SJCRH30 (cell line): ENCODE measurements at places on chromosomes 5 and 9. TPM values are rescaled to one million over a fixed set of nuclear protein-coding genes. Genes with fewer than 3 reads are reported as not detected.

GRCh38 chr5:11777096-11777495 lies 127.2 kb downstream of the CTNND2 start:
- no peaks in the 10 kb centered on the region for H3K27me3 ChIP-seq
- H3K4me1 ChIP-seq, result peaks cover 4% of the 10 kb centered on the region; the same call in 1 of the 2 replicates
- DNase-seq, result no peak
- no peak overlapping the region for H3K4me3 ChIP-seq
- H3K36me3 ChIP-seq, result no peaks in the 10 kb centered on the region
- H3K27ac ChIP-seq, result no peak overlapping the region

DNA sequence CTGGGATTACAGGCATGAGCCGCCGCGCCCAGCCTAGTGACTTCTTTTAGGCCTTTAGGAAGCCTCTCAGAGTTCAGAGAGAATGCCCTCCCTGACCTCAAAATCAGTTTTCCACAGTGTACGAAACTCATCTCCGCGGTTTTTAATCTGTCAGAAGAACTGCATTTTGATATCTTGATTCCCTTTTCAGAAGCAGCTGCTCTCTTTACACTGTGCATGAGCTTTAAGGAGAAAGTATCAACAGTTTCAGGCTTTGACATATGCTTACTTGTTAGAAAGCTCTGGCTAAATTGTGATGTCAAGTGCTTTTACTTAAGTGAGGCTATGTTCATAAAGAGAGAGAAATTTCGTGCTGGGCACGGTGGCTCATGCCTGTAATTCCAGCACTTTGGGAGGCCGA lies 74.6 kb downstream of the USP20 start:
- DNase-seq, result no peak
- H3K27ac ChIP-seq, result no peak overlapping the region
- H3K27me3 ChIP-seq, result no peaks in the 10 kb centered on the region
- no peak overlapping the region for H3K4me3 ChIP-seq

DNA sequence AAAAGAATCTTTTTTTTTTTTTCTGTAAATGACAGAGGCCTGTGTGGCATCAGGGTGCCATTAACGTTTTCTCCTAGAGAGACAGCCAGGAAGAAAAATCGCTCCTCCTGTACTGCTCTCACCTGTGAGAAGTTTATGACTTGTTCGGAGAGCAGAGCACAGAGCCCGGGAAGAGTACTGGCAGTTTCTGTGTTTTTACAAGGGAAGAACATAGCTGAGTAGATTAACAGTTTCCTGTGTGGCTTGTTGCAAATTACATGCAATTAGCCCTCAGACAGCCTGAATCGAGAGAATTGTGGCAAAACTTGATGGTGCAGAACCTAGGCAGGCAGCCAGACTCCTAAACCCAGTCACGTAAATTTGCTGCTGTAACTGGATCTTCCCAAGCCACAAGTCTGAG lies 32.1 kb downstream of the PRKACG start:
- H3K27me3 ChIP-seq, result no peaks in the 10 kb centered on the region
- no peaks in the 10 kb centered on the region for H3K4me1 ChIP-seq
- H3K4me3 ChIP-seq, result no peak overlapping the region
- DNase-seq, result no peak
- no peak overlapping the region for H3K27ac ChIP-seq
- H3K36me3 ChIP-seq, result no peaks in the 10 kb centered on the region

DNA sequence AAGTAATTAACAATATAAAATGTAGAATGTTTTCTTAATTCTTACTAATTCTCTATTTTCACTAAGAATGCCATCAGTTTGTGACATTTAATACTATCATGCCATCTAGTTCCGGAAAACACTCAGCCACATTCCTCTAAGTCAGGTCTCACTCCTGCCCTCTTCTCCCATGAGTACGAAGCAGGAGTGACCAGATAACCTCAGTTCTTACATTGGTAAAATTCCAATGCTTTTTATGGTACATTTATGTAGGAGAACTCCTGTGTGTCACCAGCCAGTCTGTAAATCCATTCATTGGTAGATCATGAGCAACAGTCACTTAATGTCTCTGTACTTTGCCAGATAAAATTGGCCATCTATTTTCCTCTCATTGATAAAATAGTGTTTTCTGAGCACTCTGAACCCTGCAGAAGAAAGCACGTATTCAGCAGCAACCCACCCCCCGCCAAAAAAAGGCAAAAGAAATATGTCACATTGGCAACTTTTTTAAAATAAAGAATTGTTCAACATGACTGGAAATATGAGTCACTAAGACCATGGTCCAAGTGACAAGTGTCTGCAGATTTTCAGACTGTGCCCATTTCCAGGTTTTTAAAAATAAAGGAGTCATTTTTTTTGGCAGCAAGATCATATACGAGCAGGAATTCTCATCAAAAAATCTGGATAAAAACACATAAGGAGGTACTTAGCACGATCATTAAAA lies 11.8 kb downstream of the GLIS3 start:
- H3K27me3 ChIP-seq, result no peaks in the 10 kb centered on the region
- DNase-seq, result no peak
- peaks cover 6% of the 10 kb centered on the region for H3K4me1 ChIP-seq

GRCh38 chr5:78756858-78757257 lies 108.3 kb upstream of the LHFPL2 start:
- H3K27ac ChIP-seq, result no peak overlapping the region
- no peaks in the 10 kb centered on the region for H3K27me3 ChIP-seq
- no peak for DNase-seq
- H3K4me1 ChIP-seq, result peaks cover 34% of the 10 kb centered on the region

GRCh38 chr5:87099968-87100367 lies 167.7 kb upstream of the RASA1 start:
- no peak overlapping the region for H3K4me3 ChIP-seq
- H3K27me3 ChIP-seq, result no peaks in the 10 kb centered on the region
- no peaks in the 10 kb centered on the region for H3K36me3 ChIP-seq
- H3K27ac ChIP-seq, result no peak overlapping the region
- no peaks in the 10 kb centered on the region for H3K4me1 ChIP-seq

DNA sequence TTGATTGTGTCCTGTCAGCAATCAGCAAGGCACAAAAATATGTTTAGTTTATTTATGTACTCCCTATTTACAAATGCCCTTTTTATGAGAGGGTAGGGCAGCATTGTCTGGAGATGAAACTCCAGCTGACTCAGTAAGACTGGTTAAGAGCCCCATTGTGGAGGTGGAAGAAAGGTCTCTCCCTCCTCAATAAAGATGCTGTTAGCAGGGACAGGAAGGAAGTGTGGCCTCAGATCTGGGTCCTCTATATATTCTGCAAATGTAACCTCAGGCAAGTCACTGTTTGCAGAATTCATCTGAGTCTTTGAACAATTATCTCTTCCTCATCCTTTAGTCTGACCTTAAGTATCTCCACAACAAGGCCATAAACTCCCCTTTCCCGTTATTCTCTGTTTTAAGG lies 48.3 kb upstream of the TRAF1 start:
- no peaks in the 10 kb centered on the region for H3K36me3 ChIP-seq
- peaks cover 28% of the 10 kb centered on the region for H3K4me1 ChIP-seq
- H3K4me3 ChIP-seq, result no peak overlapping the region
- DNase-seq, result no peak
- no peak overlapping the region for H3K27ac ChIP-seq

DNA sequence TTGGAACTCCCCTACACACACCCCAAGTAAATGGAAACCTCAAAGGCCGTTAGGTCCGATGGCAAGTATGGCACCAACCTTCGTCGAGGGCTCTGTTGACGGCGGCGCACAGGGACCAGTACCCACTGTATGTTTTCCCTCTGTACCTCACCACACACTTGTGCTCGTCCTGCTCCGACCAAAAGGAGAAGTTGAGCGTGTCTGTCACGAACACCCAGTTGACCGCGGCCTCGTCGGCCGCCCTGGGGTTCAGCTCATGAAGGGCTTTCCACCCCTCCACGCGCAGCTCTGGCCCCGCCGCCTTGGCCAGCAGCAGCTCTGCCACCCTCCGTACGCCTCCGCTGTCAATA lies 24.0 kb downstream of the HNRNPK start:
- peak overlapping the region; percentile 60 for H3K27ac ChIP-seq
- H3K27me3 ChIP-seq, result no peaks in the 10 kb centered on the region; the same call in 1 of the 2 replicates
- no peaks in the 10 kb centered on the region for H3K36me3 ChIP-seq
- peak overlapping the region; percentile 61 for H3K4me3 ChIP-seq

DNA sequence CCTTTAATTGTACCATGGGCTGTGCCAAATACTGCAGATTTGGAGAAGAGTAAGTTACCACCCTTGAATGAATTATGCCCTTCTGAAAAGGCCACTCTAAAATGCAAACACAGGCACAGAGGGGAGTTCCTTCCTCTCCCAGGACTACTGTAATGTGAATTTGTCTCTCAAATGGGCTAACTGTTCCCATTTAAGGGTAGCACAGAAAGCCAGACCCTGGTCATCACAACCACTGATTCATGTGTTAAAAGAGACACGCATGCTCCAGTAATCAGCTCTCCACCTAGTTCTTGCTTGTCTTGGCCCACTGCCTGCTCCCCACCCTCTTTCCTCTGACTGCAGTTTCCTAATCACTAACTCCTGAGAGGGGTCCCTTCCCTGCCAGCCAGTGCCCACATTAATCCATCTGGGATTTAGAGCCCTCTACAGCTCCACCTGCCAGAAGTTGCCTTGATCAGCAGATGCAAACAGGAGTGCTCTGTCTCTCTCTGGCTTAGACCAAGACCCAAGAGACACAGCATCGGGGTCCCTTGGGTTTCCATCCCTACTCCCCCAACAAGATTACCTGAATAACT lies 382.4 kb downstream of the TMEM167A start:
- peak; percentile 30 for DNase-seq
- H3K4me3 ChIP-seq, result no peak overlapping the region
- H3K4me1 ChIP-seq, result peaks cover 1% of the 10 kb centered on the region; the same call in 1 of the 2 replicates
- no peaks in the 10 kb centered on the region for H3K27me3 ChIP-seq
- H3K27ac ChIP-seq, result no peak overlapping the region

GRCh38 chr9:128242124-128242523 lies 33.7 kb downstream of the GOLGA2 start:
- DNase-seq, result no peak
- H3K4me1 ChIP-seq, result peaks cover 26% of the 10 kb centered on the region
- no peak overlapping the region for H3K4me3 ChIP-seq

GRCh38 chr9:127165116-127165515 lies 42.7 kb upstream of the ANGPTL2 start:
- peaks cover 13% of the 10 kb centered on the region for H3K4me1 ChIP-seq
- no peaks in the 10 kb centered on the region for H3K36me3 ChIP-seq
- no peak overlapping the region for H3K27ac ChIP-seq
- H3K27me3 ChIP-seq, result no peaks in the 10 kb centered on the region
- H3K4me3 ChIP-seq, result no peak overlapping the region
- no peak for DNase-seq

DNA sequence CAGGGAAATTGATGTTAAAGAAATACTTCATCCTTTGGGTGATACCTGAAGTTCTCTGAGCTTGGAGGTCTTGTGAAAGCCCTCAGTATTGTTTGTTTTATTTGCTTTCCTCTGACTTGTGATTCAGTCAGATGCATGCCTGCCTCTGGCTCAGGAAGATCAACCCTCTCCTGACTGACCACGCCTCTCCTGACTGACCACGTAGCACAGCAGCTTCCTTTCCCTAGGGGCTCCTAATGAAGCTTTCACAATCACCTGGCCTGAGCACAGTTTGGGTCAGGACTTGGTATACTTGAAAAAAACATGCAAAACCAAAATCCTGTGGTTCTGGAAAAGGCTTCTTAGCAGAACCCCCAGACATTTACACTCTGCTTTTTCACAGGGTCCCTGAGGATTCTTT lies 3.8 kb downstream of the TGFBI start:
- H3K4me1 ChIP-seq, result peaks cover 65% of the 10 kb centered on the region
- no peaks in the 10 kb centered on the region for H3K36me3 ChIP-seq
- no peak overlapping the region for H3K27ac ChIP-seq
- DNase-seq, result no peak
- no peak overlapping the region for H3K4me3 ChIP-seq
- H3K27me3 ChIP-seq, result no peaks in the 10 kb centered on the region

GRCh38 chr5:40266952-40267351 lies 412.8 kb upstream of the PTGER4 start:
- H3K4me1 ChIP-seq, result no peaks in the 10 kb centered on the region
- no peak overlapping the region for H3K4me3 ChIP-seq
- H3K27ac ChIP-seq, result no peak overlapping the region

DNA sequence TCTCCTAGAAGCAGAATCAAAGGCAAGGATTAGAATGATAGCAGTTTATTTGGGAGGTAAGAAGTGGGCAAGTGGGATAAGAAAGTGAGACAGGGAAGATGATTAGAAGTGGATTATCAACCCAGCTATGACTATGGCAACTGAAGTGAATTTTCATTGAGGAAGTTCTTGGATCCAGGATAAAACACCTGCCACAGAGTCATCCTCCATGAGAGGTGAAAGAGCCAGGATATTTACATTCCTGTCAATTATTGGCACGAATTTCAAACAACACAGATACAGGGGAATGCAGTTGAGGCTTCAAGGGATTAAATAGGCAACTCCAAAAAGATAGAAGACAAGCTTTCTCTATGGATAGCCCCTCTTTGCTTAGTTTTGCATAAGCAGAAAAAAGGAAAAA lies 31.8 kb upstream of the ZNF366 start:
- no peaks in the 10 kb centered on the region for H3K27me3 ChIP-seq
- DNase-seq, result no peak
- H3K36me3 ChIP-seq, result no peaks in the 10 kb centered on the region
- peaks cover 30% of the 10 kb centered on the region for H3K4me1 ChIP-seq
- H3K27ac ChIP-seq, result no peak overlapping the region
- H3K4me3 ChIP-seq, result no peak overlapping the region

- no peak overlapping the region for H3K27ac ChIP-seq
- H3K27me3 ChIP-seq, result no peaks in the 10 kb centered on the region
- no peaks in the 10 kb centered on the region for H3K4me1 ChIP-seq
Measured at GRCh38 chr5:53994148-53994547, 316.2 kb downstream of the ARL15 start.

- DNase-seq, result no peak
- no peaks in the 10 kb centered on the region for H3K27me3 ChIP-seq
- no peaks in the 10 kb centered on the region for H3K4me1 ChIP-seq
- no peak overlapping the region for H3K27ac ChIP-seq
- H3K4me3 ChIP-seq, result no peak overlapping the region
- H3K36me3 ChIP-seq, result no peaks in the 10 kb centered on the region
Measured at GRCh38 chr9:92980085-92980745, 32.9 kb downstream of the FGD3 start.

Gene ZFP2
- total RNA-seq, result 0.23 and 0.28 TPM in 2 replicates

Gene SV2C
- not detected in 2 replicates for total RNA-seq

Gene SPOCK1
- 0.06 TPM in 1 of 2 replicates, not detected in the other for total RNA-seq

Gene PCDHB16
- 5.6 and 6.8 TPM in 2 replicates for total RNA-seq

Gene IFNA1
- total RNA-seq, result not detected in 2 replicates

Gene ERMP1
- 8.8 and 10.4 TPM in 2 replicates for total RNA-seq

Gene C5orf47
- not detected in 2 replicates for total RNA-seq
